ENCODE measurements at places on chromosomes 2 and 18.
A peak's percentile ranks its signal among the peaks of the same experiment; 100 is the strongest.

DNA sequence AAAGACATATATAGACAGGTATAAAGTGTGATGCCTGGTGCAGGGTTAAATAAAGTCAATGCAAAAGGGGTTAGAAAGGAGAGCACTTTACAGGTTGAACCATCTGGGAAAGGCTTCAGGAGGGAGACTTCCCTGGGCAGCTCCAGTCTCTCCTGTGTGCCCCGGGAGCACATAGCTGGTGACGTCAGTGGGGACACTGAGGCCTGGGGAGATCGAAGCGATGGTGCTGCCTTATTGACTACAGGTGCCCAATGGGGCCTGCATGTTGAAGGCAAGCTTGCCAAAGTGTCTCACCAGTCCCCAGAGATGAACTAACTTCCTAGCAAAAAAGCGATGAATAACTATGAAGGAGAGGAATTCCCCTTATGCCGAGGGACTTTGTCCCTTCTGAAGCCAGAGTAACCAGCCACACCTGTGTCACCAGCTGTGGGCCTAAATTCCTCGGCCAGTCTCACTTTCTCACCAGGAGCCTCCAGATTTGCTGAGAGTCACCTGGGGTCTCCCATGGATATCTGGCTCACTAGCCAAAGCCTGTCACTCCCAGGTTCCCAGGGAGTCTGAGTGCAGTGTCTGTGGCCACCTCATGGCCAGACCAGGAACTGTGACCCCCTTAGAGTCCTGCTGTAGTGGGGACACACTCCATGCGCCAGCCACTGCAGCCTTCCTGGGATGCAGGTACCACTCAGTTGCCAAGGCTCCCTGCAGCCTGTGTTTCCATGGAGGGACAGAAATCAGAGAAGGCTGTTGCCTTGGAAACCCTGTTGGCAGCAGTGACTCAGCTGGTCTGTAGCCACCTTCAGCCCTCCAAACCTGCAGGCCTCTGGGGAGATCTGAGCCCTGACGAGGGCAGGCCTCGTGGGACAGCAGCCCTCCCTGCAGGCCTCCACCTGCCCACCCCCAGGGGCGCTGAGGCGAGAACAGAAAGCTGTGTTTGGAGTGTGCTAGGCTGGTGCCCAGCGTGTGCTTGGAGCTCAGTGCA is 128.7 kb downstream of the CTIF start:
- DNase-seq = peak; percentile 90

GRCh38 chr2:37000988-37001556 is 34.7 kb upstream of the STRN start:
- no peak for DNase-seq

DNA sequence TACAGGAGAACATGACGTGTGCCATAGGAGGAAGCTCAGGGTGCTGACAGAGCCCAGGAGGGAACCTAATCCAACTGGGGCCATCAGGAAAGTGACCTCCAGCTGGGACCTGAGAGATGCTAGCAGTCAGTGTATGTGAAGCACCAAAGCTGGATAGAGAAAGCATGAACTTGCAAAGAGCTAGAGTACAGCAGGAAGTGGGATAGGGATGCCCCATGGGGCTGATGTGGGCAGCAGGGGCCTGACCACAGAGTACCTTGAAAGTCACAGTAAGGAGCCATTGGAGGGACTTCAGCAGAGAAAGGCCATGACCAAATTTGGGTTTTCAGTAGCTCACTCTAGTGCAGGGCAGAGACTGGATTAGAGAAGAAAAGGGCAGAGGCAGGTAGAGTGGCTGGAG is 91.6 kb upstream of the TTC39C start:
- no peak for DNase-seq

- no peak for DNase-seq
These were observed 940 bp downstream of the XRCC5 start for GRCh38 chr2:216109962-216110614.

DNA sequence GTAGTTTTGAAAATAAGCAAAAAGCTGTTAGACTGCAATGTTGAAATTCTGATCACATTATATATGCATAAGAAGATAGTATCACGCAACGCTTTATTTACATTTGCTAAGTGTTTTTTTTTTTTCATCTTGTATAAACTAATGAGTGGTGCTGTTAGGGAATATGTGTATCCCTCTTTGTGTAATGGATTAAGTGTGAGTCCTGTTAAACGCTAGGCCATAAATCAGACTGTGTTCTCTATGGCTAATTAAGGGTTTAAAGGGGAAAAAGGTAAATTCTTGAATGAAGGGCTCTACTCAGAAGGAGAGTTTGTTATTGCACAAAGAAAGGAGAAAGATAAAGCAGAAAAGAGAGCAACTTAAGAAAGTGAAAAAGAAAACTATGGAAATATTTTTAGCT is 4.8 kb upstream of the ASXL3 start:
- no peak for DNase-seq

GRCh38 chr2:215324811-215325210 is 13.0 kb downstream of the ATIC start:
- DNase-seq = no peak

GRCh38 chr2:113133704-113134598 is 6.6 kb downstream of the IL1RN start:
- no peak for DNase-seq

DNA sequence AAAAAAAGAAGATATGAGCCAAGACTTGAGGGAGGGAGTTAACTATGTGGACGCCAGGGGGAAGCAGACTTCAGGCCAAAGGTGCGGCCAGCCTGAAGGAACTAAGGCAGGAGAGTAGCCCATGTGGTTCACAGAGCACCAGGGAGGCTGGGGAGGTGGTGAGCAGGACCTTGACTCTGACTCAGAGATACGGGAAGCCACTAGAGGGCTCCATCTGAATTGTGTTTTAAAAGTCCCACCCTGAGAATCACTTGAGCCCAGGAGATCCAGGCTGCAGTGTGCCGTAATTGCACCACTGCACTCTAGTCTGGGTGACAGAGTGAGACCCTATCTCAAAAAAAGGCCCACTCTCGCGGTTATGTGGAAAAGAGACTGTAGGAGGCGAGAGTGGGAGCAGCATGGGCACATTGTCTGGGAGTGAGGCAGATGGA is 12.3 kb downstream of the CEP192 start:
- DNase-seq = no peak

- peak; percentile 22 for DNase-seq
These were observed 188.0 kb upstream of the NT5C1B start for GRCh38 chr2:18777250-18777812.

- no peak for DNase-seq
These were observed 138.1 kb downstream of the SUCLG1 start for GRCh38 chr2:84320940-84321339.

DNA sequence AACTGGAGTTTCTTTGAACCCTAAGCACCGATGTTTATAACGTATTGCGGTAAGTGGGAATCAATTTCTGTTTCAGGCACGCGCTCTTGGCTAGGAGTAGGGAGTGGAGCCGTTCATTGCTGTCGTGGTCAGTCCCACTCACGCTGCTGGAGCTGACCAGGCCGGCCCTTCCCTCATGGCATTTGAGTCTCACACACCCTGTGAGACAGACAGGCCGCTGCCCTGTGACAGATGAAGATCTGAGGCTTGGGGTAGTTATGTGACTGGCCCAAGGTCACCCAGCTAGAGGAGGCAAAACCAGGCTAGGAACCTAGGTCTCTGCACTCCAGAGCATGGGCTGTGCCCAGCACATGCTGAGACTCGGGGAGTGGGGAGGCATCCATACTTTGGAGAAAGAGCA is 2.9 kb upstream of the CIDEA start:
- no peak for DNase-seq

GRCh38 chr2:234334151-234334550 is 162.7 kb downstream of the ARL4C start:
- DNase-seq = no peak

DNA sequence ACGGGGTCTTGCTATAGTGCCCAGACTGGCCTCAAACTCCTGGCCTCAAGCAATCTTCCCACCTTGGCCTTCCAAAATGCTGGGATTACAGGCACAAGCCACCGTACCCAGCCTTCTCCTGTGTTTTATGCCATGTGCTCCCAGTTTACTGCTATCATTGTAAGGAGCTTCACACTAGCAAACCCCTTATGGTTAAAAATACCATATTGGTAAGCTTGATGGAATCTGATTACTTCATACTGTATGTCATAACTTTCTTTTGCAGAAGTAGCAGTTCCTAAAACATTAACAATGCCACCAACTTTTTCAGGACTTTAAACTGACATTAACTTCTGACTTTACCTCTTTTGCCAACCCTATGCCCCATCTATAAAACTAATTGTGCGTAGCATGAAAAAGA is 36.2 kb downstream of the HAT1 start:
- DNase-seq = no peak

DNA sequence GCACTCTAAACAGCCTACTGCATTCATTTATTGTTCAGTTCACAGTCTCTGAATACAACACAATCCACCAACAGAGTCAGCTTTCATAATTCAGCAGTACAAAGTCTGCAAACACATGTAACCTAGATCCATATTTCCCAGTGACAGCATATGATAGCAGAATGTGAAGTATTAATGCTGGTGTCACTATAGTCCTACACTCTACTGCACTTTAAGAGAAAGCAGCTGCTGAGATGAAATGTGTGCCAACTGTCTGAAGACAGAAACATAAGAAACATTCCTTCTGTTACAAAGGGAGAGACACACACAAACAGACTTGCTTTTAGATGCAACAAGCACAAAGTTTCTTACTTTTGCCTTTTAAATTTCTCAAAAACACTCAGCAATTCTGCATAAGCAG is 441.8 kb downstream of the ZEB2 start:
- no peak for DNase-seq

Measured in NCI-H345 (cell line).